Bronchial smooth muscle cell (primary cell): ENCODE measurements at places on chromosomes 7 and 10. TPM values are rescaled to one million over a fixed set of nuclear protein-coding genes. Genes with fewer than 3 reads are reported as not detected.

Gene FAS
- total RNA-seq = 58.5 and 88.8 TPM in 2 replicates

Gene STEAP1B
- total RNA-seq = 13.8 and 21.0 TPM in 2 replicates

Gene EPO
- not detected in 2 replicates for total RNA-seq

Gene PRSS37
- not detected in 2 replicates for total RNA-seq

Gene GLCCI1
- total RNA-seq = 4.1 and 13.8 TPM in 2 replicates

Gene ENTPD7
- 7.6 and 9.1 TPM in 2 replicates for total RNA-seq

Gene SEMA3E
- 0.79 and 11.0 TPM in 2 replicates for total RNA-seq

Gene COL13A1
- total RNA-seq = 9.3 and 16.9 TPM in 2 replicates

Gene MORN4
- 3.2 and 5.2 TPM in 2 replicates for total RNA-seq

Gene FGL2
- 170 and 189 TPM in 2 replicates for total RNA-seq

Gene CALML3
- not detected in 2 replicates for total RNA-seq

Gene RAPGEF5
- 0.95 and 1.3 TPM in 2 replicates for total RNA-seq

Gene ZC3HAV1L
- 2.8 and 3.8 TPM in 2 replicates for total RNA-seq

Gene COL1A2
- 4,873 and 6,723 TPM in 2 replicates for total RNA-seq

Gene FBXL13
- total RNA-seq = 2.1 and 2.5 TPM in 2 replicates

Gene LRRD1
- total RNA-seq = under 0.01 TPM in 1 of 2 replicates, not detected in the other
